ENCODE measurements at places on chromosomes 16 and 17. TPM values are rescaled to one million over a fixed set of nuclear protein-coding genes. Genes with fewer than 3 reads are reported as not detected.

GRCh38 chr17:66549731-66550207, 247.4 kb downstream of the PRKCA start:
- peaks cover 28% of the 10 kb centered on the region for H3K4me1 ChIP-seq
- H3K4me3 ChIP-seq: no peak overlapping the region
- peak overlapping the region; percentile 4 for H3K27ac ChIP-seq
- H3K36me3 ChIP-seq: no peaks in the 10 kb centered on the region
- no peaks in the 10 kb centered on the region for H3K27me3 ChIP-seq

DNA sequence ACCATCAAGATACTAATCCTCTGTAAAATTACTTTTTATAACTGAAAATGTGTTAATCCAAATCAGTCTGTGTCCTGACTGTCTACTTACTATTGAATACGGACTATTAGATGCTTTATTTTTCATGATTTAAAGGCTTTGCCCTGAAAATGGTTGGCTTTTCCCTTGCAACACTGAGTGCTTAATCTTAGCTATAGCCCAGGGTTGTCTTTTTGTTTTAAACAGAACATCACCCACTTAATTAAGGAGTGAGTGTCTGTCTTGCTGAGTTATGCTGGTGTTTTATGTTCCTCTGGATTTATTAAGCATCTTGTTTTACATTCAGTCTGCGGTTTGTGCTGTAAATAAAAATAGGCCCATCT, 11.0 kb downstream of the FTO start:
- no peak overlapping the region for H3K27ac ChIP-seq
- no peak overlapping the region for H3K4me3 ChIP-seq
- H3K36me3 ChIP-seq: peaks cover 2% of the 10 kb centered on the region
- peaks cover 32% of the 10 kb centered on the region for H3K4me1 ChIP-seq
- H3K27me3 ChIP-seq: no peaks in the 10 kb centered on the region

GABARAP gene
- total RNA-seq: 247 TPM

CMIP gene
- 42.7 TPM for total RNA-seq

All from T-helper 17 cell (primary cell).